ENCODE measurements at places on chromosomes 5 and 9. TPM values are rescaled to one million over a fixed set of nuclear protein-coding genes. Genes with fewer than 3 reads are reported as not detected.

DNA sequence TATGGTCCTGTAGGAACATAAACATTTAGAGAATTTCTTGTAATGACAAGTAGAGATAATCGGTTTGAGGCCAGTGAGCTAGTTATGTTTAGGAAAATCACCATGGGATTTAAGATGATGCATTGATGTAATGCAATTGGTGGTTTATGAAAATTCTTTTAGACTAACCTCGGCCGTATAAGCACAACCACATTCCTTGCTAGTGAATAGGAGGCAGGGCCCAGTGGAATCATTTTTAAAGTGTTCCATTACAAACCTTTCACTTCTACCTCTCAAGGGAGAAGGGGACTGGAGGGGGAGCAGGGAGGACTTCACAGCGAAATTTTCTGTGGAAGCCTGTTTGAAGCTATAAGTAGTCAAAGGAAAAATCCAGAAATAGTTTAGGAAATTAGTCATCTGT lies 71.8 kb upstream of the NFIL3 start:
- H3K27me3 ChIP-seq: no peaks in the 10 kb centered on the region
- no peak overlapping the region for H3K27ac ChIP-seq
- no peak overlapping the region for H3K4me3 ChIP-seq

- DNase-seq: no peak
- H3K4me3 ChIP-seq: no peak overlapping the region
- H3K4me1 ChIP-seq: no peaks in the 10 kb centered on the region
- H3K36me3 ChIP-seq: no peaks in the 10 kb centered on the region
Measured at GRCh38 chr5:14028188-14028587, 83.7 kb upstream of the DNAH5 start.

DNA sequence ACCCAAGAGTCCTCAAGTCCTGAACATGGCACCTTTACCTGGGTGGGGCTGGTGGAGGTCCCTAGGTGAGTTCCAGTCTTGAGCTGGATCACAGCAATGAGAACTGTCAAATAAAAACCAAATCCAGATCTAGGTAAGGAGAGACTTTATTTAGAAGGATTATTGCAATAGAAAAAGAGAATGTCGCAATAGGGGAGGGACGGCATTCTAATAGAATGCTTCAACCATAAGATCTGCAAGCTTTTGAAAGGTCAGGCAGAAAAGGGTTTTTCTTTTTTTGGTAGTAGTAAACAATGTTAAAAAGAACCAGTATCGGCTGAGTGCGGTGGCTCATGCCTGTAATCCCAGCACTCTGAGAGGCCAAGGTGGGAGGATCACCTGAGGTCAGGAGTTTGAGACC lies 5.2 kb upstream of the GCNT1 start:
- no peak for DNase-seq
- H3K4me3 ChIP-seq: no peak overlapping the region
- peaks cover 7% of the 10 kb centered on the region for H3K27me3 ChIP-seq
- H3K27ac ChIP-seq: no peak overlapping the region
- H3K4me1 ChIP-seq: peaks cover 31% of the 10 kb centered on the region

GRCh38 chr5:136149891-136150290 lies 17.2 kb downstream of the SMAD5 start:
- peaks cover 17% of the 10 kb centered on the region for H3K4me1 ChIP-seq
- no peak overlapping the region for H3K4me3 ChIP-seq
- no peak overlapping the region for H3K27ac ChIP-seq
- peaks cover 14% of the 10 kb centered on the region for H3K36me3 ChIP-seq

DNA sequence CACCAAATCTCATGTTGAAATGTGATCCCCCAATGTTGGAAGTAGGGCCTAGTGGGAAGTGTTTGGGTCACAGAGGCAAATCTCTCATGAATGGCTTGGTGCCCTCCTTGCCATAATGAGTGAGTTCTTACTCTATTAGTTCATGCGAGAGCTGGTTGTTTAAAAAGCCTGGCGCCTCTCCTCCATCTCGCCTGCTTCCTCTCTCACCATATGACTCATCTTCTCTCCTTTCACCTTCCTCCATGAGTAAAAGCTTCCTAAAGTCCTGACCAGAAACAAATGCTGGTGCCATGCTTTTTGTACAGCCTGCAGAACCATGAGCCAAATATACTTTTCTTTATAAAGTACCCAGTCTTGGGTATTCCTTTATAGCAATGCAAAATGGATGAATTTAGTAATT lies 20.9 kb upstream of the ARHGAP26 start:
- no peak overlapping the region for H3K4me3 ChIP-seq
- H3K36me3 ChIP-seq: peaks cover 11% of the 10 kb centered on the region
- H3K27ac ChIP-seq: no peak overlapping the region
- DNase-seq: no peak
- H3K4me1 ChIP-seq: peaks cover under 1% of the 10 kb centered on the region

- H3K27me3 ChIP-seq: no peaks in the 10 kb centered on the region
- no peak for DNase-seq
- H3K36me3 ChIP-seq: peaks cover 6% of the 10 kb centered on the region
- H3K4me3 ChIP-seq: no peak overlapping the region
- H3K4me1 ChIP-seq: peaks cover 17% of the 10 kb centered on the region
Measured at GRCh38 chr5:91352831-91353695, 30.1 kb downstream of the ARRDC3 start.

GRCh38 chr9:87803623-87804345 lies 77.9 kb downstream of the CTSL start:
- no peak overlapping the region for H3K27ac ChIP-seq
- peaks cover 9% of the 10 kb centered on the region for H3K27me3 ChIP-seq
- DNase-seq: no peak
- peaks cover 15% of the 10 kb centered on the region for H3K36me3 ChIP-seq
- no peak overlapping the region for H3K4me3 ChIP-seq
- H3K4me1 ChIP-seq: no peaks in the 10 kb centered on the region

DNA sequence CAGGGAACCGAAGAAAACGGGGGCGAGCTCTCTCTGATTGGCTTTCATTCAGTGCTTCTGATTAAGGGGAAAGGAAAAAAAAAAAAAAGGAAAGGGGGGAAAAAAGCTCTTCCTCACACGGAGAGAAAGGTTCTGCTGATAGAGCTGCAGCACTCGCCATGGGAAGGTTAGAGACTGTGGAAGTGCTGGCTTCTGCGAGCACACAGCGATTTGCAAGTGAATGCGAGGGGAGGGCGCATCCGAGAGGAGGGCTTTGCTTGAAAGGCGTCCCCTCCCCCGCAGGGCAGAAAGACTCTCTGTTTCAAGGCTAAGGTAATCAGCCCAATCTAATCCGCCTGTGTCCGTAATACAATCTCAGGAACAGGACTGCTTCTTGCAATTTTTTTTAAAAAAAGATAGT lies at the start of gene CDH10:
CDH10 (minus strand) TSS at position 218 of the 400 bp plus-strand sequence. CDS start 51,488 bp downstream, outside the sequence.
- peaks cover 33% of the 10 kb centered on the region for H3K4me1 ChIP-seq
- DNase-seq: peak; percentile 90
- peak within 1 kb of the TSS; percentile 66 for H3K4me3 ChIP-seq

GRCh38 chr5:41325074-41325473 lies 111.7 kb upstream of the C6 start:
- no peak overlapping the region for H3K4me3 ChIP-seq
- H3K36me3 ChIP-seq: no peaks in the 10 kb centered on the region
- peaks cover 3% of the 10 kb centered on the region for H3K4me1 ChIP-seq

- DNase-seq: no peak
- H3K27ac ChIP-seq: no peak overlapping the region
- peaks cover 34% of the 10 kb centered on the region for H3K4me1 ChIP-seq
- peaks cover 6% of the 10 kb centered on the region for H3K36me3 ChIP-seq
- no peaks in the 10 kb centered on the region for H3K27me3 ChIP-seq
Measured at GRCh38 chr9:127349483-127350113, 47.4 kb upstream of the SLC2A8 start.

GRCh38 chr5:169341556-169341955 lies 40.6 kb upstream of the SLIT3 start:
- no peak overlapping the region for H3K4me3 ChIP-seq
- H3K27ac ChIP-seq: no peak overlapping the region
- H3K36me3 ChIP-seq: no peaks in the 10 kb centered on the region
- H3K27me3 ChIP-seq: no peaks in the 10 kb centered on the region
- no peaks in the 10 kb centered on the region for H3K4me1 ChIP-seq
- DNase-seq: no peak

DNA sequence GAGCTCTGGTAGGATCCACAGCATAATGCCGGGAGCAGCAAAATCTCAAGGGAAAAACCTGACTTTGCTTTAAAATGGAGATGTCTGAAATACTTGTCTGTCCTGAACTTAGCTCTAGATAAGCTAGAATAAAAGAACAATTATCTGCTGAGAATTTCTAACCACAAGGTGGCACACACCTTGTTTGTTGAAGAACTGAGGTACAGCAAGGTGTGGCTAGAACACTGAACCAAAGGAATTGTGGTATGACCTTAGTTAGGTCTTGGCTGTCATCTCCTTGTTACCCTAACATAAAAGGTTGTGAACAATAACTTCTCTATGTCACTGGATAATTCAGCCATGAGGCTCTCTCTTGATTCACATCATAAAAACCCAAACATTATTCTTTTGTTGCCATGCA lies 72.3 kb upstream of the ANXA1 start:
- no peaks in the 10 kb centered on the region for H3K36me3 ChIP-seq
- peaks cover 33% of the 10 kb centered on the region for H3K4me1 ChIP-seq
- no peak for DNase-seq

- H3K4me3 ChIP-seq: no peak overlapping the region
- H3K36me3 ChIP-seq: no peaks in the 10 kb centered on the region
- peaks cover 6% of the 10 kb centered on the region for H3K4me1 ChIP-seq
- no peaks in the 10 kb centered on the region for H3K27me3 ChIP-seq
Measured at GRCh38 chr5:41686767-41687166, 176.4 kb upstream of the PLCXD3 start.

GRCh38 chr9:18710065-18710464 lies 236.1 kb downstream of the ADAMTSL1 start:
- peaks cover 12% of the 10 kb centered on the region for H3K36me3 ChIP-seq
- peaks cover 6% of the 10 kb centered on the region for H3K4me1 ChIP-seq
- no peak overlapping the region for H3K4me3 ChIP-seq

DNA sequence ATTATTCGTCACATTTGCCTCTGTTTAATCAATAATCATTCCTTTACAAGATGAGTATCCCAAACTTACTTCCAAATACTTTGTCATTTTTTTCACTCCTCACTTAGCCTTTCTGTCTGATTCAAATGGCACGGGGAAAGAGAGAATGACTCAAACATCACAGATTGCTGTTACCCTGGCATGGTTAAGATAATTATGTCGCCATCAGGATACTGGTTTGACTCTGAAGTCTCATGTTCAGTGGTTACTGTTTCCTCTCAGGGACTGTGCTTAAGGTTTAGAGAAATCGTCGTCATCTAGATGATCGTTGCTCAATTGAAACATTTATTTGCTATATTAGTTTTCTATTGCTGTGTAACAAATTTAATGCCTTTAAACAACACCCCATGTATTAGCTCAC lies 45.2 kb upstream of the RAD23B start:
- peaks cover 44% of the 10 kb centered on the region for H3K4me1 ChIP-seq
- no peak overlapping the region for H3K4me3 ChIP-seq
- no peak for DNase-seq
- no peaks in the 10 kb centered on the region for H3K27me3 ChIP-seq
- no peak overlapping the region for H3K27ac ChIP-seq

DNA sequence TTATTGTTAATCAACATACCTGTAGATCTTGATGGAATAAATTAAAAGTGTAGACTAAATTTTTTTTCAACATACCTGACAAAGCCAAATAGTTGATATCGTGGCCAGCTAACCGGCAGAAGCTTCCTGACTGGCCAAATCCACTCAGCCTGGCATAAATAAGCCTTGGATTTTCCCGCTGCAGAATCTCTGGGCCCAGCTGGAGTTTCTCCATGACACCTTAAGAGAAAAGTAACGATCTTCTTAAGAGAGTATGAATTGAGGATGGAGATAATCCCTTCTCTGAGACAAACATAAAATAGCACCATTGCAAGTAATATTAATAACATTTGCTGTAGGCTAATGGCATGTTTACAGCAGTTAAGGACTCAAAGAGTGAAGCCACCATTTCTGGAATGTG lies 2.2 kb downstream of the AMACR start:
- H3K27ac ChIP-seq: no peak overlapping the region
- no peak for DNase-seq
- H3K27me3 ChIP-seq: no peaks in the 10 kb centered on the region
- H3K36me3 ChIP-seq: peaks cover 13% of the 10 kb centered on the region

DNA sequence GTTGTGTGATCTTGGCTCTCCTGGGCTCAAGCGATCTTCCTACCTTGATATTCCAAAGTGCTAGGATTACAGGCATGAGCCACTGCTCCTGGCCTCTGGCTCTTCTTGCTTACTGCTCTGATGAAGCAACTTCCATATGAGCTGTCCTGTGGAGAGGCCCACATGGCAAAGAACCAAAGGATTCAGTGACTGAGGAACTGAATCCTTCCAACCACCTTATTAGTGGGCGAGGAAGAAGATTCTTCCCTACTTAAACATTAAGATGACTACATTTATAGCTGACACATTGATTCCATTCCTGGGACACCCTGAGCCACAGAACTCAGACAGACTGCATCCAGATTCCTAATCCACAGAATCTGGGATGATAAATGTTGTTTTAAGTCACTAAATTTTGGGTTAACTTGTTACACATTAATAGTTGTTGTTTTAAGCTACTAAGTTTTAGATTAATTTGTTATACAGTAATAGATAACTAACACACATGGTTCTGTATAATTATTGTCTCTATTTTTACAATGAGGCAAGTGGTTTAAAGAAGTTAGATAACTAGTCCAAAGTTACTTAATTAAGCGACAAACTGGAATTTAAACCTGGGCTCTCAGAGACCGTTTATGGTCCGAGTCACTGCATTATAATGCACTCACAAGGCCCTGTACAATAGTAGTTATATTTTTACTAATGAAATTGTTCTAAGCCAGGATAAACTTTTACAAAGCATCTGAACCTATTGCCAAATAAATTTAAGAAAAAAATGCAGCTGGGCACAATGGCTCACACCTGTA lies 16.7 kb upstream of the SLCO4C1 start:
- H3K27me3 ChIP-seq: no peaks in the 10 kb centered on the region
- no peaks in the 10 kb centered on the region for H3K4me1 ChIP-seq
- H3K4me3 ChIP-seq: no peak overlapping the region
- DNase-seq: no peak
- no peak overlapping the region for H3K27ac ChIP-seq

SAXO1 gene
- total RNA-seq: 0.02 TPM

BAAT gene
- 0.17 TPM for total RNA-seq

PCDHB10 gene
- 1.7 TPM for total RNA-seq

CYSRT1 gene
- total RNA-seq: 2.9 TPM

NR6A1 gene
- total RNA-seq: 222 TPM

NCS1 gene
- 32.4 TPM for total RNA-seq

SLC25A2 gene
- total RNA-seq: 0.24 TPM

GARIN3 gene
- not detected for total RNA-seq

CSF1R gene
- 0.20 TPM for total RNA-seq

TMOD1 gene
- total RNA-seq: 1.0 TPM

HTR4 gene
- total RNA-seq: not detected

CDH12 gene
- total RNA-seq: not detected
